ENCODE measurements at places on chromosomes 7 and 10. TPM values are rescaled to one million over a fixed set of nuclear protein-coding genes. Genes with fewer than 3 reads are reported as not detected.

Gene IDI1
- total RNA-seq: 137 TPM

Gene WEE2
- total RNA-seq: not detected

Gene HOXA9
- not detected for total RNA-seq

Gene SAMD9L
- total RNA-seq: 5.2 TPM

- no peak overlapping the region for H3K4me3 ChIP-seq
- H3K36me3 ChIP-seq: no peaks in the 10 kb centered on the region
- DNase-seq: no peak
- H3K27ac ChIP-seq: no peak overlapping the region
- no peaks in the 10 kb centered on the region for H3K27me3 ChIP-seq
- H3K4me1 ChIP-seq: no peaks in the 10 kb centered on the region
These were observed 132.4 kb upstream of the GDF10 start for GRCh38 chr10:47167591-47167990.

- H3K27ac ChIP-seq: no peak overlapping the region
- no peaks in the 10 kb centered on the region for H3K4me1 ChIP-seq
- no peaks in the 10 kb centered on the region for H3K27me3 ChIP-seq
- no peak for DNase-seq
- H3K4me3 ChIP-seq: no peak overlapping the region
These were observed 156.6 kb downstream of the RPS24 start for GRCh38 chr10:78190051-78190825.

- H3K27me3 ChIP-seq: no peaks in the 10 kb centered on the region
- H3K4me3 ChIP-seq: no peak overlapping the region
- no peaks in the 10 kb centered on the region for H3K4me1 ChIP-seq
- DNase-seq: no peak
These were observed 34.3 kb upstream of the CACNA2D1 start for GRCh38 chr7:82477733-82478515.

GRCh38 chr7:27165089-27165995, at the start of gene HOXA9:
Gene HOXA9, minus strand, starts transcription at chr7:27165537. Its CDS starts 80 bp downstream, at chr7:27165457.
- H3K27me3 ChIP-seq: peaks cover 9% of the 10 kb centered on the region
- no peak within 1 kb of the TSS for H3K27ac ChIP-seq
- H3K4me3 ChIP-seq: no peak within 1 kb of the TSS
- H3K4me1 ChIP-seq: peaks cover 23% of the 10 kb centered on the region
- DNase-seq: no peak

DNA sequence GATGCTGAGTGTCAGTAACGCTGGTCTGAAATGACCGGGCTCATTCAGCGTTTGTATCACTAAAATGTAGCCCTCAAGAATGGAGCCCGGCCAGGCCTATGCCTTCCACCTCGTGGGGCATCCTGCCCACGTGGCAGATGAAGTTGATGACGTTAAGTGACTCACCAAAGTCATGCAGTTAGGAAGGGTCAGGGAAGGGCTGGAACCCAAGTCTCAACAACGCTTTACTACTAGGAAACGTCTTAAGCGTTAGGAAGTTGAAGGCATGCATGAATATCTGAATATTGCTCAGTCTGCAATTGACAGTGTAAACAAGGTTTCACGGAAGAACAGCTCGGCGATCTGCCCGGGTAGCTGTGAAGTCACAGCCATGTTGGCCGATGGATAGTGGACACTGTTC, 14.0 kb upstream of the UBE3C start:
- no peaks in the 10 kb centered on the region for H3K27me3 ChIP-seq
- no peak overlapping the region for H3K4me3 ChIP-seq
- H3K36me3 ChIP-seq: no peaks in the 10 kb centered on the region
- H3K4me1 ChIP-seq: no peaks in the 10 kb centered on the region
- no peak overlapping the region for H3K27ac ChIP-seq
- no peak for DNase-seq
